ENCODE measurements at places on chromosomes 4 and X.

DNA sequence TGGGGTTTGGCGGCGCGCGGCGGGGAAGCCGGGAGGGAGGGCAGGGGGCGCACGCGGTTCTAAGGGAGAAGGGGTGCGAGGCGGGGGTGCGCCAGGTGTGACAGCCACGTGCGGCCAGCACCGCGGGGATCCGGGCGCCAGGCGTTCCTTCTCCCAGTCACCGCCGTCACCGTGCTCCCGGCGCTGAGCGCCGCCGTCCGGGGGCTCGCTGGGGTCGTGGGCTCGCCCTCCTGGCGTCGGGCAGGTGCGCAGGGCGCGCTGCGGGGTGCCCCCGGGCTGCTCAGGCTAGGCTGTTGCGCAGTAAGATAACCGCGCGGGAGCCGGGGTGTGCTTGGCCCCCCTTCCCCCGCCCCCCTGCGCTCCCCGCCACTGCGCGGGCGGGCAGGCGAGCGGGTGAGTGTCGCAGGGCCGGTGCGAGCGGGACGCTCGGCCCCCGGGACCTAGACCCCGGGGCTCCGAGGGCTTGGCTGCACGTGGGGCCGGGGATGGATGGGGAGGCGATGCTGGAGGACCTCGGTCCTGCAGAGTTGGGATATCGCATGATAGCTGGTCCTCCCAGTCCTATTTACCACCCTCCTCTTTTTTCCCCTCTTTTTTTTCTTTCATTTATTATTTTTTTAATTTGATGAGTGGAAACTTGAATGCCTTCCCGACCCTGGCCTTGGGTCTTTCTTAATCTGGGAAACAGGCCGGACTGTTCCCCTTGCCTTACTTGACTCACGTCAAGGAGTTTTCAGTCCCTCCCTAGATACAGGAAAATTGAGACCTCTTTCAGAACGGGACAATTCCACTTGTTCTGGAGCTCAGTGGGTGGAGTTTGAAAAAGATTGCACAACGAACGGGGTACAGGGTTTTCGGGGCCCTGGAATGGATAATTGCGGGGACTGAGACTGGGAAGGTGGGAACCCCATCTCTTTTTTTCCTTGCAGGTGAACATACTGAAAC, 797 bp downstream of the TXLNG start:
- DNase-seq = no peak

DNA sequence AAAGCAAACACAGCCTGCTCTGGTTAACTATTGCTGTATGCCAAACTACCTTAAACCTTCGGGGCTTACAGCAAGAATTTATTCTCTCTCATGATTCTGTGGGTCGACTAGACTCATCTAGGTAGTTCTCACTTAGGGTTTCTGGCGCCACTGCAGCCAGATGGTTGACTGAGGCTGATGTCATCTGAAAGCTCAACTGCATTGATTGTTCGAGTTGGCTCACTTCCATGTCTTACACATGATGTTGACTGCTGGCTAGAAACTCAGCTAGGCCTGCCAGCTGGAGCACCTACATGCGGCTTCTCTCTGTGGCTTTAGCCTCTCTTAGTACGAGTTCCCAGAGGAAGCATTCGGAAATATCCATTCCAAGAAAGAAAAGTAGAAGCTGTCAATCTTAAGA, 103.2 kb downstream of the SRPX start:
- DNase-seq = peak; percentile 82

GRCh38 chr4:87819281-87819919, 13.4 kb upstream of the MEPE start:
- DNase-seq = no peak

DNA sequence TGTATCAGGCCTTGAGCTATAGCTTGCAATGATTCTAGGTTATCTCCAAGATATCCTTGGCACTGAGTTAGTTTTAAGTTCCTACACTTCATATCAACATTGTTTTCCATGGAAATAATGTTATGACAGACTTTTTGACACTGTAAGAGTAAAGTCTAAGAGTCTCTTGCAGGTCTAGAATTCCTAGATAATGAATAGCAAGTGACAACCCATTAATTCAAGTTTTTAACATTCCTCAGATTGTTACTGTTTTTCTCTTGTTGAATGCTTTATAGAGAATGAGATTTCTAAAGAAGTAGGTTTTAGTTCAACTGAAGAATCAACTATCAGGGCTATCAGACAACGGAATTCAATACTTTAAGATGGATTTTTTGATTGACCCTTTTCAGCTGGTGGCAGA, 276.1 kb downstream of the PPP3CA start:
- no peak for DNase-seq

- DNase-seq = no peak
These were observed 31.6 kb downstream of the IQCM start for GRCh38 chr4:149784018-149784417.

All from NCI-H2029 (cell line).